ENCODE measurements at places on chromosomes 1 and 21.

GRCh38 chr1:1360506-1361169 lies 2.3 kb upstream of the MXRA8 start:
- no peak for DNase-seq

DNA sequence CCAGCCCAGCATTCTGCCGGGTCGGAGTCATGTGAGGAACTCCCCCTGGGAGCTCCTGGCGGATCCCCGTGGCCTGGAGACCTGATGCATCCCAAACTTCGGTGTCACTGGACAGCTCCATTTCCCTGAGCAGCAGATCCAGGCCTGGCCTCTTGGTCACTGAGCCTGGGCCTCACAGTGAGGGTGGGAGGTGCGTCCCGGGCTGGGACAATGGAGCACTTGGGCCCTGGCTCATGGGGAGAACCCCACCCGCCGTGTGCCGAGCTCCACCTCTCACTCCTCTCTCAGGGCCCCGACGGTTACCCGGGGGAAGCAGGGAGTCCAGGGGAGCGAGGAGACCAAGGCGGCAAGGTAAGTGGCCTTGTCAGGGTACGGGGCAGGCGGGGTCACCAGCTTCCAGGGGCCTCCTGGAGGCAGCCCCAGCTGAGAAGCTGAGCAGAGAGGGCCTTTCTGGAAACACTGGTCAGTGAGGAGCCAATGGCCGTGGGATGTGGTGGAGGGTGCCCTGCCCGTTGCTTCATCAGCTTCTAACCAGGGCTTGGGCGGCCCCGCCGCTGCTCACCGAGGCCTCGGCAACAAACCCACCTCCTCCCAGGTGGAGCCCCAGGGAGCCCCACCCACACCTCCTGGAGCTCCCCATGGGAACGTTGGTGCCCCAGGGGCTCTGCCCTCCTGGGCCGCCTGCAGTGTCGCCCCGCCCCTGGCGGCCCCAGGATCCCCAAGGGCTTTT lies 19.8 kb downstream of the COL6A2 start:
- DNase-seq: no peak

DNA sequence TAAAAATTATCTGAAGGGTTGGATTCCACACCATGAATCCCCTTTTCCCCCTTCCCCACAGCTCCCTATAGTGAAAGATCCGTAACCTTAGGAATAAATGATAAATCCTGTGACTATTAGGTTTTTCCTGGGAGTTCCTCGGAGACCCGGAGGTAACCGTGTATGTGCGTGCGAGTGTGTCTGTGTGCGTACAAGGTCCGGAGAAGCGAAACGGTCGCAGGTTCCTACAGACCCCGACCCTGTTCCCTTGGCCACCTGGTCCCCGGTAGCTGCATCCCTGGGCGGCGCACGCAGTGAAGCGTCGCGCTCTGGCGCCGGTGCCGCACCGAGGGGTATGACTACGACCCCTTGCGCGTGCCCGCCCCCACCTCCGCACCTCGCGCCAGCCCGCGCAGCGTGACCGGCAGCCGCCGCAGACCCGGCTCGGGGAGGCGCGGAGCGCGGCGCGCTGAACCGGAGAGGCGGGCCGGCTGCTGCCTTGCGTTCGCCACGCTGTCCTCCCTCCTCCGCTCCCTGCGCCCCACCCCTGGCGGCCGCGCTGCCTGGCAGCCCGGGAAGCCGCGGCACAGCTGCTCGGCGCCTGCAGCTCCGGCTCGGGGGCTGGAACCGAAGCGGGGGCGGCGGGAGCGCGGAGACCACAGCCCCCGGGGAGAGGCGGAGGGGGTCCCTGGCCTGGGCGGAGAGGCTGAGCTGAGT lies at the start of gene AK5:
Gene AK5, plus strand, starts transcription at position 529 of the 696 bp plus-strand sequence. CDS start 295 bp downstream, outside the sequence.
- no peak for DNase-seq

- DNase-seq: no peak
Measured at GRCh38 chr1:196152975-196153374, 455.3 kb downstream of the KCNT2 start.

DNA sequence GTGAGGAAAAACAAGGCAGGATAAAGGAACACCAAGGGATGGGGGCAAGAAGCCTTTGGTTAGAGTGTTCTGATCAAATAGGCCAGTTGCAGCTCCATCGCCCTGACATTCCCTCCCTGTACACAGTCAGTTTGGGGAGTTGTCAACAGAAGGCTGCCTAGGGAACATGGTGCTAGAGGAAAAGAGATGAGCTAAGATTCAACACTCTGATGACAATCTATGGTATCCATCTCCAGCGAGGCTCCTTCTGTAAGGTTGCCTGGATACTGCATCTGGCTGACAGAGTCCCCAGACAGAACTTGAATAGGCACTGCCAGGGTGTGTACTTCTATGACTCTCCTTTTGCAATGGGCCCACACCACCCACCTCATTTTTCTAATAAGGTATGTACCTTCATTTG lies 11.2 kb upstream of the SLAMF9 start:
- DNase-seq: no peak

- no peak for DNase-seq
Measured at GRCh38 chr1:221334062-221334461, 407.8 kb downstream of the DUSP10 start.

DNA sequence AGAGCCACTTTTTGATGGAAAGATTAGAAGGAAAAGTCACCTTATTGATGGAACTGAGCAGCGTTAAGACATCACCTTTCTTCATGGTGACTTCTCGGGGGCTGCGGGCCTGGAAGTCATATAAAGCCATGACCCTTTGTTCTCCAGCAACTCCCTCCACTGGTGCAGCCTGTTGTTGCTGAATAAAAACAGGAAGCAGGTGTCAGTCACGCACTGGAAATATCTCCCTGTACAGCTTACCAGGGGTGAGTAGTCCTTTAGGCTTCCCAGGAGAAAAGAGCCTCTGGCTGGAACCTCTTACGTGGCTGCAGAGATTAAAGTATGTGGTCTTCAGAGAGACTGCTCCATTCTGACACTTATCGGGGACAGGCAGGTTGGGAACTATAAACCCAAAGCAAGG lies 31.9 kb downstream of the SPTA1 start:
- DNase-seq: no peak

GRCh38 chr1:220803401-220804201 lies 16.9 kb downstream of the MTARC1 start:
- no peak for DNase-seq

- no peak for DNase-seq
Measured at GRCh38 chr1:172951730-172952365, 98.9 kb downstream of the TNFSF18 start.

DNA sequence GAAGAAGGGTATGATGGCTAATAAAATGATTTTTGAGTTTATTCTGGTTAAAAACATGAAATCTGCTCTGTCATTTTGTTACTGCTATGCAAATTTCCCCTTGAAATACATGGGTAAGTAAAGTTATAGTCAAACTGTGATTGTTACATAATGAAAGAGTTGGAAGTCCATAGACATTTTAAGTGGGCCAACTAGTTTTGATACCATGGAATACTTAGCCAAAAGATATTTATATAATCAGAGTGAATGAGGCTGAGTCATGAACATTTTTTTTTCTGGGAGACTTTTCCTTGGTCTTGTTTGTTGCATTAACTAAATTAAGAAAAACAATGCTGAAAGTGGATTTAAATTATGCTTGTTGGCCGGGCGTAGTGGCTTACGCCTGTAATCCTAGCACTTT lies 58.2 kb upstream of the MPC2 start:
- no peak for DNase-seq

DNA sequence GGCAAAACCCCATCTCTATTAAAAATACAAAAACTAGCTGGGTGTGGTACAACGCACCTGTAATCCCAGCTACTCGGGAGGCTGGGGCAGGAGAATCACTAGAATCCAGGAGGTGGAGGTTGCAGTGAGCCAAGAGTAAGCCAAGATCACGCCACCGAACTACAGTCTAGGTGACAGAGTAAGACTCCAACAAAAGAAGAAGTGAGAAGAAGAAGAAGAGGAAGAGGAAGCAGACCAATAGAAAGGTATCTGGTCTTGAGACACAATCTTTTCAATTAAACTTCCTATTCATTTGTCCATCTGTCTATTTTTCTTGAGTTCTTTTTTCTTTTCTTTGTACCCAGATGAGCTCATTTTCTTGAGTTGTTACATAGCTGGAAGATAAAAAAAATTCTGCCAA lies 55.7 kb upstream of the ACADM start:
- no peak for DNase-seq

DNA sequence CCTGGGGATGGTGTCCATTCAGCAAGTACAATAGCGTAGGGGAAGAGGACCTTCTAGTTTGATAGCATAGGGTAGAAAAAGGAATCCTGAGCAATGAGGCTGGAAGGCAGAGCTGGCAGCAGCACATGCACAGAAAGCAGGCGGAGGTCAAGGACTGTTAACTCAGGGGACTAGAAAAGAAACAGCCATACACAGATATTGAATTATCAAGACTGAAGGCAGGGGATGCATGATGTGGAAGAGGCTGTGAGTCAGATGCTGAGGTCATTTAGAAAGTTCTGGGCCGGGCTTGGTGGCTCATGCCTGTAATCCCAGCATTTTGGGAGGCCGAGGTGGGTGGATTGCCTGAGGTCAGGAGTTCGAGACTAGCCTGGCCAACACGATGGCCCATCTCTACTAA lies 65.6 kb downstream of the OPTC start:
- no peak for DNase-seq

- DNase-seq: peak; percentile 59
Measured at GRCh38 chr1:232319072-232319471, 310.9 kb downstream of the SIPA1L2 start.

DNA sequence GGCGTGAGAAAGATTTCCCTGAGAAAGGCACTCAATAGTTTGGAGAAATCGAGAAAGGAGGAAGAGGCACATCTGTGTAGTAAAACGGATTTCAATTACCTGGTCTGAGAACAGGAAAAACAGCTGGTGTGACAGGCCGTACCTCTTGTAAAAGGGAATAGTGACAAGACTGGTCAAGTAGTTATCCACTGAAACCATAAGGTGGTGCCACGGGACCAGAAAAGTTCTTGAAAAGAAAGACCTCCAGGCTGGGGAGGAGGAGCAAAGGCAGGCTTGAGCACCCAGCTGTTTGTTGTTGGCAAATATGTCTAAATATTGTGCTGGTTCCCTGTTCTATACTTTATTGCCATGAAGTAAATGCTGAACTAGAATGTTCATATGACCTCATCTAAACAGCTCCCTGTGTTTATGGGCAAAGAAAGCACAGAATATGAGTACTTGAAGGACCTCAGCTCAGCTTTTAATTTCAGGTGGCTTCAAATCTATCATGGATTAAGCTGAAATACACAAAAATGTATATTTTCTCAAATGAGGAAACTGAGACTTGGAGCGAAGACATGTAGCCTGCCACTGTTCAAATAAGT lies 4.0 kb downstream of the HAO2 start:
- DNase-seq: no peak

DNA sequence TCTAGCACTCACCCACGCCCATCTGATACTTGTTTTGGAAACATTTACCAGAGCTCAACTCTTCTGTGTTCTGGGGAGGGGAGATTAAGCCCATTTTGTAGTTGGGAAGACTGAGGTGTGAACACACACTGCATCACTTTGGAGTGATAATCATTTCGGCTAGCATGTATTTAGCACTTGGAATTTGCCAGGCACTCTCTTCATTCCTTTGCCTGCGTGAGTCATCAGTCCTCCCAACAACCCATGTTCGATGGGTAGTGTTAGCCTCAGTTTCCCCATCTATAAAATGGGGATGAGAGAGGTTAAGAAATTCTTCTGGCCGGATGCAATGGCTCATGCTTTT lies 182.8 kb upstream of the TMEM51 start:
- no peak for DNase-seq

DNA sequence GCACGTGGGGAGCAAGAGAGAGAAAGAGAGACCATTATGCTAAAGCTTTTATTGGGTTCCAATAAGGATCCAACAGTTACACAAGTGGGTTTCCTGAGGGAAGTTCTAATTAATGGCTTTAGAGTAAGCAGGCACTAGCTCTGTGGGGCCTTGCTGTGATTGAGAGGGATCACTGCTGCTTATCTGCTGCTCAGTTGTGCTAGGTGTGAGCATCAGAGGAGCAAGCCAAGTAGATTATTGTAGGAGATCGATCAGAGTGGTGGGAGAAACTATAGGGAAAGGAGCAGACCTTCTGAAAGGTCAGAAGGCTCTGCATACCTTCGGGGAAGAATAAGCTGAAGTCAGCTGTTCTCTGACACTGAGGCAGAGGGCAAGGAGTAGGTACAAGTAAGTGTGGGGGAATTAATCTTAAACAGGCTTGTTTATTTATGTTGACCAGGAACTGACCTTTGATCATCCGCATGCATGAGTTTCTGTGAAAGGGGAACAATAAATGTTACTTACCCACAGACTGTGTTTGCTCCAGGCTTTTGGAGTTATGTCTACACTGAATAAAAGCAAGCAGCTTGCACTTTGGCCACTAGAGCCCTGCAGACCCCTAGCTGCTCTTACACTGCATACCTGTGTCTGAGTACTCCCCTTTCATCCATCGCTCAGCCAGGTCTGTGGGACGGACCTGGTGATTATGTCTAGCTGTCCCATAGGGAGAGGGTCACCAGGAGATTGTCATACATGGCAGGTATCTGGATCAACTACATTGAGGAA lies 89.7 kb downstream of the TNNI3K start:
- no peak for DNase-seq

DNA sequence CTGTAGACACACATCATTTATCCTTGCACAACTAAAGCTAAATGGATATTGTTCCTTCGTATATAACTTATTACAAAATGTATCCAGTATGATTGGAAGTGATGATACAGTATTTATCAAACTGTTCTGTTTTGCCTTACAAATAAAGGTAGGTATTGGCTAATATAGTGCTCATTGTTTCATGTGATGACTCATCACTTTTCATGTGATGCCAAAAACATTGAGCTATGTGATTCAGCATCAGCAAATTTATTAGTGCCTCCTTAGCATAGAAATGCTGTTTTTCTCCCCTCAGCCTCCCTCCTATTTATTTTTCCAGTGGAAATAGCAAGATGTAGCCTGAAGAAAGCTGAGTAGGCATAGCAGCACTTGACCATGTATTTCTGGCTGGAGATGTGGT lies 228.6 kb upstream of the LYPLAL1 start:
- no peak for DNase-seq

- DNase-seq: peak; percentile 56
Measured at GRCh38 chr1:204431310-204432184, 19.9 kb upstream of the PPP1R15B start.

GRCh38 chr1:228794173-228794572 lies 58.9 kb downstream of the RHOU start:
- no peak for DNase-seq

- DNase-seq: no peak
Measured at GRCh38 chr1:3054474-3054873, 14.5 kb upstream of the PRDM16 start.

GRCh38 chr21:41511858-41512257 lies 3.9 kb upstream of the TMPRSS2 start:
- no peak for DNase-seq

DNA sequence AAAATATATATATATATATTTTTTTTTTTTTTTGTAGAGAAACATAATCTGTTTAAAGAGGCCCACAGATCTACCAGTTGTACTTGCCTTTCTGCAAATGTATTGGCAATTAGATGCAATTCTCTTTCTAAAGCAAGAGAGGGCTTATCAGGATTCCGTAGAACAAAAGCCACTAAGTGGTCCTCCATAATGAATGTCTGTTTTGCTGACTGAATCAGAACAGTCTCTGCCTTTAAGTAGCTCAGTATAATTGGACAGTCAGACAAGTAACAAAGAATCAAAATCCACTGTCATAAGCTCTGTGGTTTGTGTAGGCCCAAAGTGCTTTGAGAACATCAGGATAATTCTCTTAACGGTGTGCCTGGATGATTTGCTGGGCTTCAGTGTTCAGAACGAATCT lies 17.3 kb downstream of the SARS1 start:
- DNase-seq: no peak

GRCh38 chr1:161502641-161503393 lies 2.4 kb upstream of the FCGR2A start:
- no peak for DNase-seq

GRCh38 chr1:179589509-179589908 lies 2.1 kb upstream of the TDRD5 start:
- no peak for DNase-seq
